ENCODE measurements at places on chromosomes 1 and 21.

- peak; percentile 94 for DNase-seq
Observed at GRCh38 chr1:221097479-221098281, 218.4 kb downstream of the HLX start.

- no peak for DNase-seq
Observed at GRCh38 chr1:228334226-228334935, 72.3 kb downstream of the TRIM11 start.

- DNase-seq, result no peak
Observed at GRCh38 chr1:3061566-3061965, 7.4 kb upstream of the PRDM16 start.

DNA sequence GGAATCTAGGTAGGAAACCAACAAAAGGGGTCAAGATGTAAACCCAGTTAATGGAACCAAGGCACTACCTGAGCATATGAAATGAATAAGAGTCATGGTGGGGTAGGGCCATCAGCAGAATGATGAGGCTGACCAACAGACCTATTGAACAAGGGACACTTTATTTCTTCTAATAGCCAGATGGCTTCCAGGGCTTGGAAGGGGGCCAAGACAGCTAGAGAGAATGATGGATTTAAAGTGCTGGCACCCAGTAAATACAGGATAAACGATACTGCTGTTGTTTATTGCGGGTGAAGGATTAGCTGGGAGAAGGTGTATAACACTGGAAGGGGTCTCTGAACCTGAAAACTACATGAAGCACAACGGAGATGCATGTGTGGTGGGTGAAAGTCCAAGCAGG is 15.6 kb downstream of the DDAH1 start:
- DNase-seq, result no peak

DNA sequence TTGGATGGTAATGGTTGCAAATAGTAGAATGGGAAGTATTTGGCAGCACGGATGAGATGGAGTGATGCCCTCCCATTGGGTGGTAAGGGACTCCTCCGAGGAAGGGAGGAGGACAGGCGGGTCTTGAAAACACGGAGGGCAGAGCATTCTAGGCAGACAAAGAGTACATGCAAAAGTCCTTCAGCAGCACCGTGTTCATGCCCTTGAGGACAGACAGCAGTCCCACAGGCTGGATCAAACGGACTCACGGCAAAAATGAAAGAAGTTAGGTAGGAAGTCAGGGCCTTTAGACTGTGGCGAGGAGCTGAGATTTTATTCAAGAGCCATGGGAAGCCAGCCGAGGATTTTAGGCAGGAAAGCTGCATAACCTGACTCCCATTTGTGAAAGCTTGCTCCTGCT is 253.9 kb downstream of the RHOU start:
- no peak for DNase-seq

- no peak for DNase-seq
Observed at GRCh38 chr1:157862114-157863070, 20.8 kb upstream of the CD5L start.

GRCh38 chr1:31483012-31483946 is 70.3 kb downstream of the SERINC2 start:
- peak; percentile 100 for DNase-seq

GRCh38 chr1:59520194-59520593 is 223.3 kb downstream of the FGGY start:
- no peak for DNase-seq

DNA sequence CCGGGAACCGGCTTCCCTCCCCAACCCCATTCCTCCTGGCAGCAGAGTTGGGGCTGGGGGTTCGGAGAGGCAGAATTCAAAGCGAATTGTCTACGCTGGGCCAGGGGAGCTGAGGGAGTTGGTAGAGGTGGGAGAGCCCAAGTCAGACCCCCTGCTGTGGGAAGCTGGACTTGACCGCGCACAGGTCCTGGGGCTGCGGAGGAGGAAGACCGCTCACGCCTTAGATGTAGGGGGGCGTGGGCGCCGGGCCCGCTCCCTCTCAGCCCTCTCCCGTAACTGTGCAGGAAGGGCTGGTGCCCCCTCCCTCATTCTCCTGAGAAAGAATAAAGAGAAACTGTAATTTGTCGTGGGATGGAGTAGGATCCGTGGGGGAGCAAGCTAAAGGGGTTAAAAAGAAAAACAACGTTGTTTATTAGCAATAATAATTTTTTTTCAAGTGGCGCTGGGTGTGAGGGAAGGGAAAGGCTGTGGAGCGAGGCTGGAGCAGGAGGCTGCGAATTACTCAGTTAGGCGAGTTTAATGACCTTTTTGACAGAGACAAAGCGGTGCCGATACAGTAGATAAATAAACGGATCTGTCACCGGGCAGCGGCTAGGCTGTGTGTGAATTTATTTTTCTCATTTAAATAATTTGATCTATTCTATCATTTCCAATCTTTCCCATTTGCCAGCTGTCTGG is 838 bp upstream of the GRIK3 start:
- DNase-seq, result no peak

GRCh38 chr1:8938232-8938999 is 7.3 kb upstream of the CA6 start:
- peak; percentile 22 for DNase-seq

- peak; percentile 87 for DNase-seq
Observed at GRCh38 chr1:168121401-168122011, 15.2 kb downstream of the GPR161 start.

DNA sequence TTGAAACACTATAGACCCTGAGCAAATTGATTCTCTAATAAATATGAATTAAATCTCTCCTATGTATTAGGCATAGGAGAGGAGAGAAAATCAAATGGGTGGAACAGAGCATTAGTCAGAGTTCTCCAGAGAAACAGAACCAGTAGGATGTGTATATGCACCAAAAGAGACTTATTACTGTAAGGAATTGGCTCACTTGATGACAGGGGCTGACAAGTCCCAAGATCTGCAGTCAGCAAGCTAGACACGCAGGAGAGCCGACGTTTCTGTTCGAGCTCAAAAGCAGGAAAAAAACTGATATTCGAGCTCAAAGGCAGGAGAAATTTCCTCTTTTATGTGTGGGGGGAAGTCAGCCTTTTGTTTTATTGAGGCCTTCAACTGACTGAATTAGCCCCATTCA is 259.2 kb upstream of the KAZN start:
- DNase-seq, result no peak

DNA sequence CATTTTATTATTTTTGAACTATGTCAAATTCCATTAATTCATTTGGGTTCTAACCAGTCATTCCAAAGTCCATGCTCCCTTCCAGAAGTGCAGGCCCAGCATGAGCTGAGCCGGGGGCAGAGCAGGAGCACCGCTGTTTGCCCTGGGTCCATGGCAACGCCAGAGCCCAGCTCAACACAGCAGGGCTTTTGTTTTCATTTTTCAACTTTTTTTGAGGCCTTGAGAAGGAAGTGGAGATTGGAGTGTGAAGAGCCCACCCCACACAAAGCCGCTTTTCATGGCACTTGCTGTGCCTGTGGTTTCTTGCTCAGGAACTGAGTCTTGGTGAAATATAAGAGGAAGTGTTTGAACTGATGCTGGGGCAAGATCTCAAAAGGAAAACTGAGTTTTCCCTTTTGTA is 13.2 kb upstream of the PRMT2 start:
- DNase-seq, result no peak

DNA sequence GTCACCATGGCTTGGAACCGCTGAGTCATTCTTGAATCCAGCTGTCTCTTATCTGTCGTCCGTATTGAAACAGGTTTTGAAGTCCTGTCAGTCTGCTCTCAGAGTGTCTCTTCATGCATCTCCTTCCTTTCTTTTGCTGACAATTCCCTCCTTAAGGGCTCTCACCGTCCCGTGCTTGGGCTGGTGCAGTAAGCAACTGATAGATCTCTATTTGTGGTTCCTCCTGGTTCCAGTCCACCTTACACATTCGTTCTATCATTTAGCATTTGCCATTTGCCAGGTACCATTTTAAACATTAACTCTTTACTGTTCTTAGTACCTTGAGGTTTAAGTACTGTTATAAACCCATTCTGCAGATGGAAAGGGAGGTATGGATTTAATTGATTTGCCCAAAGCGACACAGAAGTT is 88.9 kb downstream of the DYRK1A start:
- DNase-seq, result peak; percentile 28

DNA sequence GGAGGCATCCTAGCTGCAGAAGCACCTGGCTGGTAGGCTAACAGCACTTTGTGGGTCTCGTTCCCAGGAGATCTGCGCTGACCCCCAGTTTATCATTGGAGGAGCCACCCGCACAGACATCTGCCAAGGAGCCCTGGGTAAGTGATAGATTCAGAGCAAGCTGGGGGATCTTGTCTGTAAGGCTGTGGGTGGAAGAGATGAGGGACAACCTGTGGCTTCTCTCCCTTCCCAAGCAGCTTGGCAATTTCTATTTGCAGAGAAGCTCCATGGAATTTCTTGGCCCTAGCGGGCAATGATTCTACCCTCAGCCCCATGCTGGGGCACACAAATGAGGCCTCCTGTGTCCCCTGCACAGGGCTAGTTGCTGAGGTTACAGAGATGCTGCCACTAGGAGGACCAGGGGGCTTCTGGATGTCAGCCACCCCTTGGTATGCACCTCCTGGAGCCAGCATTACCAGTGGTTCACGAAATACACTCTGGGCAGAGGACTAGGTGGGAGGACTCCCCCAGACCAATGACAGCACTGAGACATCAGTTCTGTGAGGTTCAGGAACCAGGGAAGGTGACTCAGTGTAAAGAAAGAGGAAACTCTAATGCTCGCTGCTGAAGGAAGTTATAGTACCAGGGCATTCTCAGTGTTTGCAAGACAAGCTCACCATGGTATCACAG is 5.5 kb downstream of the CAPN2 start:
- no peak for DNase-seq

DNA sequence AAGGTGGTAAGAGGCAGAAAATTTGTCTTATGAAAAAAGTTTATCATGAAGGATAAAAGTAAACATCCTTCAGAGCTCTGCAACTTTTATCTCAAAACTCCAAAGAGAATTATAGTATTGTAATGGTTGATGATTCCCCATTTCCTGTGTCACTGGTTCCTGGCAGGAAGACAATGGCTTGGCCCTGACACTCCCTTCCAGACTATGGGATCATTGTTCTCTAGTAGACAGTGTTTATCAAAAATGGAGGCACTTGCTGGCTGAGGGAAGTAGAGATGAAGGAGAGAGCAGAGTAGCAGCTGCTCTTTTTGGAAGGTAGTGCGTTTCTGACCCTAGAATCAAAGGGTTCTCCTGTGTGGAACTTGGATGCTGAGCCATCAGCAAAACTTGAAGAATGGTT is 145.9 kb upstream of the ATP1B1 start:
- DNase-seq, result no peak

DNA sequence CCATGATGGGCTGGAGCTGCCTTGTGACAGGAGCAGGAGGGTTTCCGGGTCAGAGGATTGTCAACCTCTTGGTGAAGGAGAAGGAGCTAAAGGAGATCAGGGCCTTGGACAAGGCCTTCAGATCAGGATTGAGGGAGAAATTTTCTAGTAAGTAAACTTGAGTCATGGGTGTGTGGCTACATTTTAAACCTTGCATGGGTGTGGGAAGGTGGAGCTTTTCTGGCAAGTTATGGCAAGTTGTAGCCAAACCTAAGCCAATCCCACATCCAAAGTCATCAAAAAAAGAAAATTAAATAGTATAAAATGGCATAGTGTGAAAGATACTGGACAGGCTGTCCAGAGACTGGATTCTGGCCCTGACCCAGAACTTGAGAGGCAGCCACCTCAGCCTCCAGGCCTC is 39.8 kb upstream of the HSD3B1 start:
- no peak for DNase-seq

GRCh38 chr1:111082421-111083203 is 57.3 kb downstream of the DRAM2 start:
- peak; percentile 37 for DNase-seq

DNA sequence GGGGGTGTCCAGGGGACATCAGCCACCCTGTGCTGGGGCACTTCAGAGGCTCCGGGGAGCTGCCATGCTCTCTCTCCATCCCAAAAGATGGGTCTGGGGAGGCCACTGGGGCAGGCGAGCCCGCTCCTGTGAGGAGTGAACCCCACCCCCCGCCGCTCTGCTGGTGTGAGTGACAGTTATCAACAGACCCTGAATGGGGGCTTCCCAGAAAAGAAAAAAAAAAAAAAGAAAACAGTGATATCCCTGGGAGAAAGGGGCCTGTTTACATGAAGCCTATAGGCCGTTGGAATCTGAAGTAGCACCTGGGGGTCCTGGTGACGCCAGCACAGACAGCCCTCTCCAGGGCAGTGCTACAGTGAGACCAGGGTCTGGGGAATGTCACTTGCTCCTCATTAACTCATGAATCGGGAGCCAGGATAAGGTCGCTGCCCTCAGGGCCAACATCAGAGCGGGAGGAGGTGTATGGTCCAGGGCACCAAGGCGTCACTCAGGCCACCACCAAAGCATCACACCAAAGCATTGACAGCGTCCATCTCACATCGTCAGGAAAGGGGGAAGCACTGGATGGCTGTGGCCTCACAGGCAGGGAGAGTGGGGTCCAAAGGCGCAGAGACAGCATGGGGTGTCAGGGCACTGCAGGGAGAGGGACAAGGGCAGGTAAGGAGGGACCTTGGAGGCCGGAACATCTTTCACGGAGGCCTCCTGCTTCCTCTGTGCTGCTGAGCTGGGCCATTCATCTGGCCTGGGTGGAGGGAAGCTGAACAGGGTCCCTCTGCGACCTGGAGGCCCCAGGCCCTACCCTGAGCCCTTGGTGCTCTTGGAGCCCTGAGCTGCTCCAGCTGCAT is 8.4 kb upstream of the NPHP4 start:
- no peak for DNase-seq

DNA sequence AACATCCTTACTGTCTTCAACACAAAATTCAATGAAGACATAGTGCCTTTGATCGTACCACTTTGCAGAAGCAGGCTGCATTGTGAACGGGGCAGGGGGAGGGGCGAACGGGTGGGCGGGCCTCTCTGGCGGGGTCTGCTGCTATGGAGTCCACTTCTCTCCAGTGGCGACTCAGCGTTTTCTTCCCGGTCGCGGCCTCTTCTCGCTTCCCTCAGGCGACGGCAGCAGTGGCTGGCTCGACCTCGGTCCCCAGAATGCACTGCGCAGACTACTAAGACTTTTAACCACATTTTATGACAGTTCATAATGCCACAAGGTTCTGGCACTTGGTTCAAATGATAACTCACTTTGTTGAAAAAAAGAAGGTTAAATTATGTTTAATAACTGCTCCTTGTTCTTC is 21.2 kb downstream of the GBP2 start:
- DNase-seq, result no peak

- no peak for DNase-seq
Observed at GRCh38 chr1:229162825-229163515, 107.9 kb upstream of the RAB4A start.

GRCh38 chr1:156796340-156797097 is 20.1 kb downstream of the SH2D2A start:
- peak; percentile 57 for DNase-seq

- no peak for DNase-seq
Observed at GRCh38 chr21:37297364-37297763, 30.2 kb upstream of the VPS26C start.

GRCh38 chr1:198641501-198641900 is 2.7 kb downstream of the PTPRC start:
- DNase-seq, result no peak

DNA sequence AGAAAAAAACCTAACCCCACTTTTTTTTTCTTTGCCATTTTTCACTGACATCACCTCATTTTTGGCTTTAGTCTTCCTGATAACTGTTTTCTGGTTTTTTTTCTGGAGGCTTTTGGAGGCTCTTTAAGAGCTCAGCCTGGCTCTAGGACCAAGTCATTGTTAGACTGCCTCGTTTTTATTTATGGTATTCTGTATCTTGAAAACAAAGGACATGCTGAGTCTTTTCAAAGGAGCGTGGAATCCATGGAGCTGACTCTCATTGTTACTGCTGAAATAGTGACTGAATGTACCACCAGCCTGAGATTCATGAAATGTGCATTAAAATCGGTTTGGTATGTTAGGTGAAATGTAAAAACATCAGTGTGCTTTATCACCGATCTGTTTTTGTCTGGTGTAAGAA is 28.0 kb downstream of the RASAL2 start:
- DNase-seq, result peak; percentile 33

All from fibroblast of lung (primary cell).